Bronchial smooth muscle cell (primary cell): ENCODE measurements at places on chromosomes 11 and 22. TPM values are rescaled to one million over a fixed set of nuclear protein-coding genes. Genes with fewer than 3 reads are reported as not detected.

The LRRC56 gene
- total RNA-seq, result 0.95 and 1.0 TPM in 2 replicates

The HMGXB4 gene
- total RNA-seq, result 9.2 and 13.4 TPM in 2 replicates

The TMPRSS5 gene
- total RNA-seq, result 0.16 TPM in 1 of 2 replicates, not detected in the other

The UBQLN3 gene
- total RNA-seq, result 0.09 and 0.16 TPM in 2 replicates

The TUBA8 gene
- total RNA-seq, result 0.60 and 0.63 TPM in 2 replicates

The RNF215 gene
- total RNA-seq, result 22.1 and 29.5 TPM in 2 replicates

The KCNK4 gene
- total RNA-seq, result 0.09 TPM in 1 of 2 replicates, not detected in the other

The SAA4 gene
- total RNA-seq, result not detected in 2 replicates

The EXPH5 gene
- 1.5 and 2.4 TPM in 2 replicates for total RNA-seq

The FGF4 gene
- not detected in 2 replicates for total RNA-seq

The TRIM49 gene
- not detected in 2 replicates for total RNA-seq
